ENCODE measurements at places on chromosomes 13 and 19.

- DNase-seq: no peak
These were observed 119.6 kb downstream of the PRR20E start for GRCh38 chr13:57286511-57287098.

DNA sequence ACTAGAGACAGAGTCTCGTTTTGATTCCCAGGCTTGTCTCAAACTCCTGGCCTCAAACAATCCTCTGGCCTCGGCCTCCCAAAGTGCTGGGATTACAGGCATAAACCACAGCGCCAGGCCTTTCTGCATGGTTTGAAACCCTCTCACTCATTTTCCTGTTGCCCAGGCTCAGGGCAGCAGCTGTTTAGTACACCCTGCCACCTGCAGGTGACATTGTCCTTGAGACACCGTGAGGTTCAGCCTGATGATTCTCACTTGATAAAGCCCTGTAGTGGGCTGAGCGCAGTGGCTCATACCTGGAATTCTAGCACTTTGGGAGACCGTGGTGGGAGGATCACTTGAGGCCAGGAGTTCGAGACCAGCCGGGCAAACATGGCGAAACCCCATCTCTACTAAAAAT is 12.5 kb downstream of the IL12RB1 start:
- DNase-seq: no peak

- DNase-seq: no peak
These were observed 123.8 kb downstream of the SIPA1L3 start for GRCh38 chr19:38030686-38031422.

GRCh38 chr19:6354098-6354674 is 7.1 kb upstream of the CLPP start:
- DNase-seq: no peak

DNA sequence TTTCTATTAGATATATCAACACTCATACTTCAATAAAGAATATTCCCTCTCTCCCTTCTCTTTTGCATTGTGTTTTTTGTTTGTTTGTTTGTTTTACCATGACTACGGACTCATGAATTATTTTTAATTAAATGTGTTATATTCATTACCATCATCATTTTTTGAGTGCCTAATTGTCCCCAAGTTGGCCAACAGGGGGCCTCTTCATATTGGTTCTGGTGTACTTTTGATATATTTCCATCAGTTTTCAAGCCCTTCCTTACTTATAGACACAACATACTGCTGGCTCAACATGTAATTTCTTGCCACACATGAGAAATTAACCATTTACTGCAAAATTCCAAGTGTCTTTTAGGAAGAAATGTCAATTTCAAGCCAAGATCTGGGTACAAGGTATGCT is 54.5 kb upstream of the GPC6 start:
- DNase-seq: no peak

GRCh38 chr13:69264362-69265334 is 843.0 kb upstream of the ATXN8OS start:
- no peak for DNase-seq

DNA sequence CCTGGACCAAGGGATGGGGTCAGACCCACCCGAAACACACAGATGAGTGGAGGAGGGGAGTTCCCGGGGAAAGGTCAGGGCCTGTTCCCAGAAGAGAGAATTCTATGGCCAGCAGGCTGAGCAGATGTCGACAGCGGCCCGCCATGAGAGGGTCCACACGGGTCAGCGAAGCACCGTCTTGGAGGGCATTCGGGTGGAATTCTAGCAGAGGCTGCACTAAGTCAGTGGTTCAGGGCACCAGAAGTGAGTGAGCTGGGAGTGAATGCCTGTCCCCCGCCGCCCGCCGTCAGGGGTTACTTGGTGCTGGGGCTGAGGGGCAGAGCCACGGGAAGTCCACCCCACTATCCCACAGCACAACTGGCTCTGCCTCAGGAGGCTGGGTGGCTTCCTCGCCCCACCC is 96.2 kb upstream of the VSTM2B start:
- DNase-seq: no peak

GRCh38 chr19:2912306-2912705 is 11.6 kb downstream of the ZNF57 start:
- DNase-seq: no peak

- no peak for DNase-seq
These were observed 30.7 kb upstream of the ASF1B start for GRCh38 chr19:14166999-14167575.

GRCh38 chr19:35254341-35255297 is 5.8 kb downstream of the LSR start:
- DNase-seq: no peak

- no peak for DNase-seq
These were observed 5.4 kb upstream of the GAS6 start for GRCh38 chr13:113869263-113869662.

DNA sequence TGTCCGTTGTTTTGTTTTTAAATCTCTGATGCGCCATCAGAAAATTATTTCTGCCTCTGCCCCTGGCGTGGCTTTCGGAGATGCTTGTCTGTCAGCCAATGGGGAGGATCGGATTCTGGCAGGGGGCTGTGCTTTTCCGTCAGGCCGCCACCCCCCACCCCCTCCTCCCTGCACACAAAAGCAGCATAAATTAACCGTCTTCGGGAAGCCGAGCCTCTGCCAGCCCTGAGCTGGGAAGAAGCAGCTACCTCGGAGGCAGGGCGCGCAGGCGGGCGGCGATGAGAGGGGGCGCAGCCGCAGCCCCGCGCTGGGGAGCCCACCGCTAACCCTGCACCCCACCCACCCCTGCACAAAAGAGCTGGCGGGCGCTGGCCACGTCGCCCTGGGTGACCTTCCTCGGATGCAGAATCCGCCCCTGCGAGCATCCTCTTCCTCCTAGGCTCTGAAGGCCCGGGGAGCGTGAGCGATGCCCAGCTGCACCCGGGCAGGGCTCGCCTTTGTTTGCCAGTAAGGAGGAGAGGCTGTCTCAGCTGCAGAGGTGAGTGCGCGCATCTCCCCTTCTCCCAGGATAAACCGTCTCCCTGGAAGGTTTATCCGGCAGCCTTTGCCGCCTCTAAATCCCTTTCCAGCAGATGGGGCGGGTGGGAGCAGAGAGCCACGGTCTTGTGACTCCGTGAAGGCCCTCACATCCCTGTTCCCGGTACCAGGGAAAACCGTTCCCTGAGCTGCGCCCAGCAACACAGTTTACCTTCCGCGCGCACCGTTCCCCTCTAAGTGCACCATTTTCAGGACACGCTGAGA is at the start of gene ATCAY:
TSS of gene ATCAY (plus strand) at position 215 of the 801 bp plus-strand sequence. CDS start 5,083 bp downstream, outside the sequence.
- DNase-seq: no peak

DNA sequence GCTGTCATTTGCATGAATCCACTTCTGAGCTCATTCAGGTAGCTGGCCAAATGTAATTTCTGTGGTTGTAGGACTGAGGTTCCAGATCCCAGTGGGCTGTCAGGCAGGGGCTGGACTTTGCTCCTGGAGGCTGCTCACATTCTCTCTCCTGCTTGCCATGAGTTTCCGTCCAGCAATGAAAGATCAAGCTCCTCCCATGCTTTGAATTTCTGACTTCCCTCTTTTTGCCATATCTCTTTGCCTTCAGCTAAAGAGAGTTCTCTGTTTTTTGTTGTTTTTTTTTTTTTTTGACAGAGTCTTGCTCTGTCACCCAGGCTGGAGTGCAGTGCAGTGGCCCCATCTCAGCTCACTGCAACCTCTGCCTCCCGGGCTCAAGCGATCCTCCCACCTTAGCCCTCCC is 76.9 kb downstream of the ING1 start:
- no peak for DNase-seq

DNA sequence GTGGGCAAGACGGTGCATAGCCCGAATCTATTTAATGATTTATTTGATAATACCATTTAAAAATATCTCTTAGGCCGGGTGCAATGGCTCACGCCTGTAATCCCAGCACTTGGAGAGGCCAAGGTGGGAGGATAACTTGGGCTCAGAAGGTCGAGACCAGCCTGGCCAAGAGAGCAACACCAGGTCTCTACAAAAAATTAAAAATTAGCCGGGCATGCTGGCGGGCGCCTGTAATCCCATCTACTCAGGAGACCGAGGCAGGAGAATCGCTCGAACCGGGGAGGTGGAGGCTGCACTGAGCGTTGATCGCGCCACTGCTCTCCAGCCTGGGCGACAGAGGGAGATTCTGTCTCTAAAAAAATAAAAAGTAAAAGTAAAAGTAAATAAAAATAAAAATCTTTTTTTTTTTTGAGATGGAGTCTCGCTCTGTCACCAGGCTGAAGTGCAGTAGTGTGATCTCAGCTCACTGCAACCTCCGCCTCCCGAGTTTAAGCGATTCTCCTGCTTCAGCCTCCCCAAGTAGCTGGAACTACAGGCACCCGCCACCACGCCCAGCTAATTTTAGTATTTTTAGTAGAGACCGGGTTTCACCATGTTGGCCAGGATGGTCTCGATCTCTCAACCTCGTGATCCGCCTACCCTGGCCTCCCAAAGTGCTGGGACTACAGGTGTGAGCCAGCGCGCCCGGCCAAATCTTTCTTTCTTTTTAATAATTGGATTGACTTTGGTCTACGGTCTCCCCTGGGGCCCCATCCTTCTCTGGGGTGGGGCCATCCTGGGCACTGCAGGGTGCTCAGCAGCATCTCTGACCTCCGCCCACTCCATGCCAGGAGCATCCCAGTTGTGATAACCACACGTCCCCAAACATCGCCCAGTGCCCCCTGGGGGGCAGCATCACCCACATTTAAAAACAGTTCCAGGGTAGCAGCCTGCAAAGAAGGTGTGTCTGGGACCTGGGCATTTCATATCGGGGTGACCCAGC is 90.7 kb downstream of the GNG7 start:
- no peak for DNase-seq

DNA sequence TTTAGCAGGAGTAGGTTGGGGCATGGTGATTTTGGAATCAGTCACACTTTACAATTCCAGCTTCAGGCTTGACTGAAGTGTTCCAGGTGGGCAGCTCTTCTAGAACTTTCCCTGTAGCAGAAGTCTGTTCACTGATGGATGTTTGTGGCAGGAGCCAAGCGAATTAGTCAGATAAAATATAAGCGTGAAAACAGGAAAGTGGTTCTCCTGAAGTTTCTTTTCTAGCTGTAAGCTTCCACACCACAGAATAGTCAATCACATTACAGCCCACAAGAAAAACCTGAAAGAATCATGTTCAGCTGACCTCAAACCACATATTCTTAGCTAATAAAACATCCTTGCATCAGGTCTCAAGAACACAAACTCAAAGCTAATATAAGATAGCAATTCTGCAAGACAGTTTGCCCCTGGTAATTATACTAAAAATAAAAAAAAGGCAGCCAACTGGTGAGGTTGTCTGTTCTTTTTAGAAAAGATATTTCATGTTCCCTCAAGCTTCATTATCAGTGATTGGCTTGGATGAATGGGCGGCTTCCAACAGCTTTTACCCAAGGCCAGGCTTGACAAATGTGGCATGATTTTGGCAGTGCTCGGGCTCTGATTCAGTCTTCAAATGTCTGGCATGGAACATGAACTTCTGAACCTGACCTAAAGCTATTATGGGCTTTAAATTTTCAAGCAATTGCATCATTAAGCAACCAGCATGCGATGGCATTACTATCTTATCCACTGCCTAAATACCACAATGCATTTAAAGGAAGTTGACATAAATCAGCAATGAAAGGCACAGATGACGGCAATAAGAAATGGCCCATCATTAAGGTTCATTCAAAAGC is 136.8 kb downstream of the DCLK1 start:
- no peak for DNase-seq

DNA sequence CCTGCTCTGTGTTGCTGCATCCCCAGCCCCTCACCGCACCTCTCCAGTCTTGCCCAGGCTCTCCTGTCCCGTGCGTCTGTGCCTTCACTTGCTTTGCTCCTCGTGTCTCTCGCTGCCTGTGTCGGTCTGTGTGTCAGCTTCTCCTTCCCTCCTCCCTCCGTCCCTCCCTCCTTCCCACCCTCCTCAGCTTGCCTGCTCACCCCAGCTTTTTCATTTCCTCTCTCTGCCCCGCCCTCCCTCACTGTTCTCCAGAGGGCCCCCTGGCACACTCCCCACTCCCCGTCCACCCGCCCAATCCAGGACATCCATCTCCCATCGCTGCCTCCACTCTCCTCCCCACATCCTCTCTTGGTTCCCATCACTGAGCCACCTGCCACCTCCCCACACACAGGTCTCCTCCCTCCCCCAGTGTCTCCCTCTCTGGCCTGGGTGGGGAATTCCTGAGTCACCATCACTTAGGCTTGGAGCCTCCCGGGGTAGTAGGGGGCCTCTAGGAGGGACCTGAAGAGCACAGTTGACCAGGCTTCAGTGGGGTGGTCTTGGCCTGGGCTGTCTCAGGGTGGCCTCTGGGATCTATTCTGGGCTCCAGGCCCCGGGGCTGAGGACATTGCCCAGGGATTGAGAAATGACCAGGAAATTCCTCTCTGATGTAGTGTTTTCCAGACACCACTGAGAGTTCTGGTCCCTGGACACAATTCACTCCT is at the start of gene PTGIR:
TSS of gene PTGIR (minus strand) at position 132 of the 704 bp plus-strand sequence. CDS start 864 bp downstream, outside the sequence.
- DNase-seq: no peak

DNA sequence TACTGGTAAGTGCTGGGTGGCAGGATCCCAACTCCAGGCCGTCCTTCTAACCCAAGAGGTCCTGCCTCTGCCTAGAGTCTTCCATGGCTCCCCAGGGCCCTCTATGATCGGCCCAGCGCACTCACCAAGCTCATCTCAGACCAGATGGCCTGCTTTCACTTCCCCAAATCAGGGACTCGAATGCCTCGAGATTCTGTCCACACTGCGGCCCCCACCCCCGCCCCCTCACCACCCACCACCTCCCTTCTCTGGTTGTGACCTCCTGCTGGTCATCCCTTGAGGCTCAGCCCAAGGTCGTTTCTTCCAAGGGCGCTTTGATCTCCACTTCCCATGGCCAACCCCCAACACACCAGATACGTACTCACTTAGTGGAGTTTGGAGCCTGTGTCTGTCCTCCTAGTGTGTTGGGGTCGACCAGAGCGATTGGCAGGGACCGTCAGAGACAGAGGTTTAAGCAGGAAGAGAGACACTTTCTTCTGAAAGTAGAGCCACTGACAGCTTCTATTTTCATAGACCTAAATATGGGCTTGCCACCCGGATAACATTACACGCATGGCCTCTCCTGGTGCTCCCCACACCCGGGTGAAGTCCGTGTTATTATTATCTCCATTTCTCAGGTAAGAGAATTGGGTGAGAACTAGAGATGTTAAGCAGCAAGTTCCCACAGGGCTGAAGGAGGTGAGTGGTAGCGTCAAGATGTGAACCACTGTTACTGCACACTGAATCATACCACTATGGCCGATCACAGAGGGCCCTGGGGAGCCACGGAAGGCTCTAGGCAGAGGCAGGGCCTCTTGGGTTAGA is at the start of gene FCER2:
TSS of gene FCER2 (minus strand) at position 478 of the 804 bp plus-strand sequence. CDS start 2,371 bp downstream, outside the sequence.
- no peak for DNase-seq

DNA sequence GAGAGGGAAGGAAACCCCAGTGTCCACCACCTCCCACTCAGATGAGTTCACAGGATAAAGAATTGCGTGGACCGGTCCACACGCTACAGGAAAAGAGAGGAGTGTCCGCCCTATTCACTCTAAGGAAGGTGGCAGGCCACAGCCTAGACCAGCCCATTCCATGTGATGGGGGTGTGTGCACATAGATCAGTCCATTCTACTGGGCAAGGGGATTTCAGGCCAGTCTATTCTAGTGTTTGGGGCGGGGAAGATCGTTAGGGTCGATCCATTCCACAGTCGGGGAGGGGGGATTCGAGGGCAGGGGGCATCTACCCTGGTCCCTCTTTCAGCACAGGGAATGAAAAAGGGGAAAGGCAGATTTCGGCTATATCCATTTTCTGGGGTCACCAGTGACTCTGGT is 7.8 kb downstream of the FIZ1 start:
- DNase-seq: no peak

Measured in renal pelvis (tissue), 12 donors.